CD4-positive, alpha-beta memory T cell (primary cell): ENCODE measurements at places on chromosomes 12 and 14. TPM values are rescaled to one million over a fixed set of nuclear protein-coding genes. Genes with fewer than 3 reads are reported as not detected.

ARMH4 gene
- total RNA-seq: not detected

NPFF gene
- total RNA-seq: not detected

PITPNM2 gene
- total RNA-seq: 16.8 TPM

DNA sequence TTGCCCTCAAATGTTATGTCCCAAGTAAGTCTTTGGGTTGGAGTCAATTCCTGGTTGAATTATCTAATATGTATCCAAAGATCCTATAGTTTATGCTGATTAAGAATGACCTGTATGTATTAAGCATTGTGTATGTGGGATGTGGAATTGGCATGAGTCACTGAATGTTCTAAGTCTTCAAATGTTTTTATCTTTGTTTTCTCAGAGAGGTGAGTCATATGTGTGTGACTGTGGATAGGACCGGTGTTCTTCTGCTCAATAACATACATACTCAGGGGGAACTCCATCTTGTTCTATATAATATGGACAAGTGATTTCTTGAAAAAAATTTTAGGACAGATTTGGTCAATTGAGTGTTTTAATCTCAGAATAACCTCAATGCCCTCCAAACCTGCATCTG is 57.9 kb downstream of the NAV3 start:
- DNase-seq: no peak
- H3K36me3 ChIP-seq: no peaks in the 10 kb centered on the region
- no peak overlapping the region for H3K27ac ChIP-seq
- no peaks in the 10 kb centered on the region for H3K27me3 ChIP-seq
- H3K4me1 ChIP-seq: no peaks in the 10 kb centered on the region

GRCh38 chr14:78141590-78141989 is 28.6 kb upstream of the NRXN3 start:
- no peak overlapping the region for H3K4me3 ChIP-seq
- no peaks in the 10 kb centered on the region for H3K27me3 ChIP-seq
- no peaks in the 10 kb centered on the region for H3K36me3 ChIP-seq
- DNase-seq: no peak
- no peaks in the 10 kb centered on the region for H3K4me1 ChIP-seq

DNA sequence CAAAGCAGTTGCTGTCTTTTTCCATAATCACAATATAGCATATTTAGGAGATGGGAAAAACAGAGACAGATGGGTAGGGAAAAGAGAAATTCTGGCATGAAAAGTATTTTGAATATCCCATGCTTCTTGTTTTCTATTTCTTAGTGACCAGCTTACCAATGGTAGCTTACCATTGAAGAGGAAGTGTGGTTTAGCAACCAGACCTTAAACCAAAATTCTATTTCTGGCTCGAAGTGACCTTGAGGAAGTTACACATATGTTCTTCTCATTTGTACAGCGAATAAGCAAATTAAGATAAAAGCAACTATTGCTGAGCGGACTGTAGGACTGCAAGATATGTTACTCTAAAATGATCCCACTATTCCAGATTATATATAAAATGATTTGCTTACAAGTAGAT is 82.9 kb downstream of the FGD4 start:
- no peak overlapping the region for H3K27ac ChIP-seq
- no peak overlapping the region for H3K4me3 ChIP-seq
- H3K36me3 ChIP-seq: no peaks in the 10 kb centered on the region
- no peaks in the 10 kb centered on the region for H3K4me1 ChIP-seq
- DNase-seq: no peak

- no peaks in the 10 kb centered on the region for H3K27me3 ChIP-seq
- no peaks in the 10 kb centered on the region for H3K4me1 ChIP-seq
- H3K27ac ChIP-seq: no peak overlapping the region
- DNase-seq: no peak
- H3K36me3 ChIP-seq: no peaks in the 10 kb centered on the region
These were observed 592.4 kb upstream of the SEL1L start for GRCh38 chr14:82126006-82126405.
